ENCODE measurements at places on chromosomes 2 and 18.

DNA sequence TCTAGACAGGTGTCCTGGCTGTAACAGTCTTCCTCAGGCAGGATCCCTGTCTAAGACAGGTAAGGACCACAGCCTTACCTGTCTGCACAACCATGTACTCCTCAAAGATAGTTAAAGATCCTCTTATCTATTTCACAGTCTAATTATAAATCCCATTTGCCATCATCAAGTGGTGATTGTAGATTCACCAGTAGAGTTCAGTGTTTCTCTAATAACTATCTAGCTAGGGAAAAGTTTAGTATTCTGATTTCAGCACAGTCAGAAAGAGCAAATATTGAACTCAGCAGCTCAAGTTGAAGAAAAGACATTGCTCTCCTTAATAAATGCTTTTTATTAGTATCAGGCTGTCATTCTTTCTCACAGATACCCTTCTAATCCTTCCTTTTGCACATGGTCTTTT is 1305.5 kb upstream of the NXPH2 start:
- no peak for DNase-seq

DNA sequence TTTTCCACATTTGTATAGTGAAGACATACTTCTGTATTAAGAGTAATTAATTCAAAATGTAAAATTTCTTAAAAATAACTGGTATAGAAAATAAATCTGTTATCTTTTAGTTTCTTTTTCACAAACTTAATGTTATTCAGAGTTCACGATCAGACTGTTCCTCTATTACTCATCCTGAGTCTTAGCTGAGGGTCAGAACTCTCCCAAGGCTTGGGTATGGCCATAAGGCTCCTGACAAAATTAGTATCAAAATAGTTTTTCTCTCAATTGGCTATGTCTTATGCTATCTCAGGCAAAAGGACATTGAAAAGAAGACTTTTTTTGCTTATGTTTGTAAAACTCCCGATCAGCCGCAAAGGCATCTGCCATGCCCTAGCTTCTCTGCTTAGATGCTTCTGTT is 56.1 kb upstream of the NAB1 start:
- DNase-seq = no peak

- DNase-seq = no peak
These were observed 8.4 kb downstream of the PTMA start for GRCh38 chr2:231716666-231717280.

GRCh38 chr2:49840428-49840975 is 686.2 kb upstream of the FSHR start:
- no peak for DNase-seq

DNA sequence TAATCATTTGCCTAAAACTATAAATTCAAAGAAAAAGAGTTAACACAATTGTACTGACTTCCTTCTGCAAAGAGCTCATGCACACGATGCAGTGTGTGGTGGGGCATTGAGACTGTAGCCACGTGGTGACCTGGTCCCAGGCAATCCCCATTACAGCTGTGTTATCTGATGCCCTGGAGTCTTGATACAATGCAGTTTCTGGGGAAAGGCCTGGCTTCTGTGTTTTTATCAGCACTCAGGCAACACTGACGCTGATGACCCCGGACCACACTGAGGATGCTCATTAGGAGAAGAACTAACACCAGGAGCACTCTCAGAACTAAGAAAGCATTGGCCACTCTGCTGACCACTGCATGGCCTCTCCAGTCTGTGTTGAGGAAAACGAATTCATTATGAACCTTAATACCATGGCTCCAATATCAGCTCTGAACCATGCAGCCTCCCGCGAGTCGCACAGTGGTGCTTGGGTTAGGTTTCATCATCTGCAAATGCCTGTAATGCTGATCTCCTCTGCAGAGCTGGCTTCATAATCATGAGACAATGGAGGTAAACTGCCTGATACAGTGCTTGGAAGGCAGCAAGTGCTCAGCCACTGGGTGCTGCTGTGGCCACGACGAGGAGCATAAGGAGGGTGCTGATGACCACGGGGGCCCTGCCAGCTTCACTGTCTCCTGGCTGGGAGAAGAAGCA is 218.5 kb downstream of the MYT1L start:
- DNase-seq = no peak

DNA sequence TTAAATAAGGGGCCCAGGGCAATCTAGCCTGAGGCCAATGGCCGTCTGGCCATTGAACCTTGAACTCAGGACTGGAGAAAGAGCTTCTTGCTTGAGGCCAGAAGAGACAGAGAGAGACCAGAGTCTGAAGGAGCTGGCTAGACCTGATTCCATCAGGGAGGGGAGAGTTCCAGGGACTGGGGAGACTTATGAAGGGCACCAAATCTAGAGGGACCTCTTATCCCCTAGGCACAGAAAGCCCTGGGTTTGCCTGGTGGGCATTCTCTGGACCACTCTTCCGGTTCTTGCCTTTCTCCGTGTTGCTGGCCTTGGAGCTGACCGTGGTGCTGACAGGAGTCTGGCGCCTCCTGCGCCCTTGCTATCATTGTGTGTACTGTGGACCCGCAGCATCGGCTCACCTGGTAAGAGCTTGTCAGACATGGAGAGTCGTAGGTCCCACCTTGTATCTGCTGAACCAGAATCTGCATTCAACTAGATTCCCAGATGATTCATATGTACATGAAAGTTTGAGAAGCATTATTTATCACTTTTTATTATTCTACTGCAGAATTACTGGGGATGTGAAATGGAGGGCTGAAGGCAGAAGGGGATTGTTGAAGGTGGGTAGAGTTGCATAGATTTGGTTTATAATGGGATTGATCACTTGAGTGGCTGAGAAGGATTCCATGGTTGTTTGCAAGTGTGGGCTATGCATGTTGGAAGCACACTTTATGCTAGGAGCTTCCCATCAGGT is 4.3 kb upstream of the TRPM8 start:
- peak; percentile 41 for DNase-seq

DNA sequence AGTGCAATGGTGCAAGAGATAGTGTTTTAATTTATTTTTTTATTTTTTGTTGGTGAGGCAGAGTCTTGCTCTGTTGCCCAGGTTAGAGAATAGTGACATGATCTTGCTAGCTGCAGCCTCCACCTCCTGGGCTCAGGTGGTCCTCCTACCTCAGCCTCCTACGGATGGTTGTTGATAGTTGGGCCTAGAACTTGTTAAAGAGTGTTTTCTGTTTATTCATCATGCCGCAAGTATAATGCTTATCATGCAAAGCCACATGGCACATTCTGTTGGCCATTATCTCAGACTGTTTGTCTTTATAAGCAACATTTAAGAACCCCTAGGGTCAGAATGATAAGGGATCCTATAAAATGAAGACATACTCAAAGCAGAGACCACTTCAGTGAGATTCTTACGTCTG is 1.7 kb downstream of the UGGT1 start:
- no peak for DNase-seq

- no peak for DNase-seq
These were observed 312.7 kb downstream of the CELF4 start for GRCh38 chr18:37252854-37253393.

DNA sequence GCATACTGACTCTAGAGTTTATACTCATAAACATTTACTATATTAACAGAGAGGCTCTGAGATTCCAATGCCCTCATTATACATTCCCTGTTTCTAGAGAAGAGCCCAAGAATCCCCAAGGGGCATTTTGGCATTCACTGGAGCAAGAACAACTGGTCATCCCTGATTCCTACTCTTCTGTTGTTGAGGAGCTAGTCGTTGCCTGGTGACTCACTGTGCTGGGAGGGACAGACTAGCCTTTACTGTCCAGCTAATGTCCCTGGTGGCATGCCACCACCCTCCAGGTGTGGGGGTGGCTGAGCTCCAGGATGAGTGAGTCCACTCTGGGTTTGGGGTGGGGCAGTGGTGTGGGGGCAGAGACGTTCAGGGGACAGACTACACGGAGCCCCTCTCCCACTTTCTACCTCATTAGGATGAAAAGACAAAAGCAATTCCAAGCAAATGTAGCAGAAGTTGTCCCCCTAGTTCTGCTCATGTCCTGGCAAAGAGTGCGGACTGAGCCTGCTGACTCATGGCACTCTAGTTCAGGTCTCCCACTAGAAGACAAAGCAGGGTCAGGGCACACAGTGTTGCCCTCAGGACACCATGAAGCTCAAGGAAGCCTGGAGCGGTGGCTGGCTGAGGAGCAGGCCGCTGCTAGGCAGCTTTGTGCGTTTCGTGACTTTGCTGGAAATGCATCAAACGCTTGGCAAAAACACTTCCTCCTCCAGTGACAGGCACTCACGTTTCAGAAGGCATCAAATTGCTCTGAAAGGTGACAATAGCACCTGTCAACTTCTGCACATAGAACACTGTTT is 49.4 kb downstream of the RHOB start:
- no peak for DNase-seq

GRCh38 chr2:105180491-105180972 is 61.0 kb upstream of the GPR45 start:
- DNase-seq = no peak

GRCh38 chr2:105294046-105294445 is 35.5 kb downstream of the TGFBRAP1 start:
- no peak for DNase-seq

- no peak for DNase-seq
These were observed 55.7 kb downstream of the LRRFIP1 start for GRCh38 chr2:237682856-237683670.

GRCh38 chr18:53567929-53568574 is 656.4 kb downstream of the MBD2 start:
- DNase-seq = no peak

- DNase-seq = no peak
These were observed 482.5 kb downstream of the BCL11A start for GRCh38 chr2:60070736-60071489.

DNA sequence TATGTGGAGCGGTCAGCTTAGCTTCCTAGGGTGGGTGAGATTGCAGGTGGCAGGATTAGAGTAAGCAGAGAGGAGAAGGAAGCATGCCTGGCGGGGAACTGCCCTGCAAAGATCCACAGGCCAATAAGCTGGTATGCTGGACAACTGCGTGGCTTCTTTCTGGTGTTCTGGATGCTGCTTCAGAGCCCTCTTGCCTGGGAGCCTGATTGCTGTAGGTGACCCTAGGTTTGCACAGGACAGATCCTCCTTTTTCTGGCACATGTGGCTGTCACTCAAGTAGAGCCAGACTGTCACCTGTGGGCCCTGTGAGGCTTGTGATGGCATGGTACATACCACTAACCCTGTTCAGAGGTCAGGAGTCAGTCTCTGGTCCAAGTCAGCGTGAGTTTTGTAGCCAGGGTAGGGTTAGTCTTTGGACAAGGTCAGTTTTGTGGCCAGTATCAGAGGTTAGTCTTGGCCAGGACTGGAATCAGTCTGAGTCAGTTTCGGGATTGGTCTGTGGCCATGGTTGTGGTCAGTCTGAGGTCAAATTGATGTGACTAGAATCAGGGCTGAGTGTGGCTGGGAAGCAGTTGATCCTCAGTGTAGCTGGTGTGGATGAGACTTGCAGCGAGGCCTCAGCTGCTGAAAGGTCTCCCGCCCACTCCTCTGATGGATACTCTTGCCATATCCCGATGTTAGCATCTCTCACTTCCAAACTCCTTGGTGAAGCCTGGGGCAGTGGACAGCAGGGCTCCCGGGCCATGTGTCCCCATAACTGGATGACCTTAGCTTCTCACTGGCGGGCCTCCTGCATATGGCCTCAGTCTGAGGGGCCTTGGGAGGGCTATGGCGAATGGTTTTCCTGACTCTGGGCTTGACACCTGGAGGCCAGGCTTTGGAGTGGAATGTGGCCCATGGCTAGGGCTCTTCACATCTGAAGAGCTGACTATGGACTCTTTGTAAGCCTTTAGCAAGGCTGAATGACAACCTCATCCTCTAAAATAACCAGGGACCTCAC is 260.5 kb downstream of the DYSF start:
- no peak for DNase-seq
